ENCODE measurements at places on chromosomes 6 and 20.

- DNase-seq, result no peak
Observed at GRCh38 chr6:79250559-79250958, 16.1 kb upstream of the HMGN3 start.

- no peak for DNase-seq
Observed at GRCh38 chr6:11769811-11770545, 8.6 kb downstream of the ADTRP start.

DNA sequence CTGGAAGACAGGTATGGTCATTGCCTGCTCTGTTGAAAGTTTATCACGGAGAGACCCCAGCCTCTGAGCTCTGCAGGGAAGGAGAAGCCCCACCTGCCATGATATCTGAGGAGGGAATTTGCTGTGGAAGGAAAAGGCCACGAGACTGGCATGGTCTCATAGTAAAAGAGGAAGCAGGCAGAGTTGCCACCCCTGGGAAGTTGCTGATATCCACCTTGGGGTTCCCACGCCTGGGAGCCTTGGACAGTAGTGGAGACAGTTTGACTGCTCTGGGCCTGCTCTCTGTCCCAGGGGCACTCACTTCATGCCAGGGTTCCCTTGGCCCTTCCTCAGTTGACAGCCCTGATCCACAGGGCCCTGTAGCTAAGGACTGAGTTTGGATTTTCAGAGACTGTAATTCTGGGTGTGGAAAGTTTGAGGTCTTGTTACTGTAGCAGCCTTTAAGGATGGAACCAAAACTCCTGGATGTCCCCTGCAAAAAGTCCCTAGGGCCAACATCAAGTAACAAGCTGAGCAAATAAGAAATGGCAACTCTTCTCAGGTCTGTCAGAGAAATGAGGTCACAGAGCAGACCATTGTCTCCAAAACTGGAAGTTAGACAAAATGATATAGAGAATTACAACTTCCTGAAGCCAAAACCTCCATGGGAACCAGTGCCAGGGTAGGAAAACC lies 6.9 kb upstream of the SIRPB1 start:
- DNase-seq, result no peak

DNA sequence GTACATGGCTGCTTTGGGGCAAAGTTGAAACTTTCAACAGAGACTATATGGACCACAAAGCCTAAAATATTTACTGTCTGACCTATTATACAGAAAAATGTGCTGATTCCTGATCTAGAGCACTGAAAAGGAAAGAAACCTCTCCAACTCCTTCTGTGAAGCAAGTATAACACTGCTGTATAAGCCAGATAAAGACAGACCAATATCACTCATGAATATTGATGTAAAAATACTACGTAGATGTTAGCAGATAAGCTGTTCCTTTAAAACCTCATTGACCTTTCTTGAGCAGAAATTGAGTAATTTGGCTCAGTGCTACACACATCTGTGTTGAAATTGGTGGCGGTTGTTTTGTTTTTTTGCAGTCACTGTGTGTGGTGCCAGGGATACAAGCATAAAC lies 69.9 kb upstream of the HDAC2 start:
- no peak for DNase-seq

DNA sequence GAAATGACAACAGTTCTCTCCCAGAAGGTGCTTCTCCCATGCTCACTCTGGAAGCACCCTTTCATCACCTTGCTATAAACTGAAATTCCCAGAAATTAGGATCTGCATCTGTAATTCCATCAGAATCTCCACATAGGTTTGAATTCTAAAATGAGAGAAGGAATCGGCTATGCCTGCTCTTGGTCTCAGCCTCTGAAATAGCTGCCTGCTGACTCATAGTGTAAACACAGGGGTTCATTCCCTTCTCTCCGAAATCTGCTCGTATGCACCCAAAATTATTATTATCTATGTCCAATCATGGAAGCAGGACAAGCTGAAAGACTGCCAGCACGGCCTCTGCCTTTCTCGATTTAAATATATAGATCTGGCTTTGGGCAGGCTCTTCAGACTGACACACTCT lies 74.6 kb upstream of the TAB2 start:
- DNase-seq, result no peak

DNA sequence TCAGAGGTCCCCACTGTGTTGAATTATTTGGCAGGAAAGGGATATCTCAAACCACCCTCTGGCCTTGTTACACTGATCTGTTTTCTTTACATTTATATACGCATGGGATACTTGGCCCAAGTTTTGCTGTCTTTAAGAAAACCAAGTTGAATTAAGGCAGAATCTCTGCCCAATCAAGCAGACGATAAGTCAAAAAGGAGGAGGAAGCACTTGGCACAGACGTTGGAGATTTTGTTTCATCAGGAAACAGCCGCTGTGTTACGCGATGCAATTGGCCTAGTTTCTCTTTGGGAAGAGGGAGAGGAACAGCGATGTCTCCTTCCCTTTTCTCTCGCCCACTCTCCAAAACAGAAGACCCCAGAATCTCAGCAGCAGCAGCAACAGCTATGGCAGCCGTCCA lies 20.2 kb upstream of the NAA20 start:
- no peak for DNase-seq

DNA sequence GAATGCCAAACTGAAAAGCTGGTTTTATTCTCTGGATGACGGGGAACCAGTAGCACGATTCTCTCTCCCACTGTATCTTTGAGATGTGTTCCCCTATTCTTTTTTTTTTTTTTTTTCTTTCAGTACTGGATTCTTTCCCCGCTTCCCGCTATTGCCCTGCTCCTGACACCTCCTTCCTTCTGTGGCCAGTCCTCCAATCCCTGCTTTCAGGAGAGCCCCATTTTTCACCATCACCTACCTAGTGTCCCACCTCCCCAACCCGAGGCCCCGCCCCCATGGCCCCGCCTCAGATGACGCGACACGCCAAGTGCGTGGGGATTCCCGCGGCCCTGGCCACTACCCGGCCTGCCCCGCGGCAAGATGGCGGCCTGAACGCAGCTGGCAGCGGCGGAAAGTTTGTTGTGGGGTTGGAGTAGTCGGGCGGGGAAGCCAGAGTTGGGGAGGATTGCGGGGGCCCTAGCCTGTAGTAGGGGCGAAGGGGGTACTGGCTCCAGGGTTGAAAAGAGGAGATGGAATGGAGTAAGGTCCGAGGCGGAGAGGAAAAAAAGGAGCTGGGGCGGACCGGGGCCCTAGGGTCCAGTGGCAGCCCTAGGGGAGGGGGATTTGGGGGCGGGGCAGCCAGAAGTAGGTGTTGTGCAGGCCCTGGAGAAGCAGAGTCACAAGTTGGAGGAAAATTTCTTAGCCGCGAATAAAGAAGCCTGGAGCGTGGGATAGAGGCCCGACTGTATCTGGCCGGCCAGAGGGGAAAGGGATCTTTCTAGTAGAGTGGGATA lies at the start of gene TJAP1:
Gene TJAP1 (plus strand): TSS at position 336 of the 773 bp plus-strand sequence. CDS start 21,432 bp downstream, outside the sequence.
- peak; percentile 79 for DNase-seq

DNA sequence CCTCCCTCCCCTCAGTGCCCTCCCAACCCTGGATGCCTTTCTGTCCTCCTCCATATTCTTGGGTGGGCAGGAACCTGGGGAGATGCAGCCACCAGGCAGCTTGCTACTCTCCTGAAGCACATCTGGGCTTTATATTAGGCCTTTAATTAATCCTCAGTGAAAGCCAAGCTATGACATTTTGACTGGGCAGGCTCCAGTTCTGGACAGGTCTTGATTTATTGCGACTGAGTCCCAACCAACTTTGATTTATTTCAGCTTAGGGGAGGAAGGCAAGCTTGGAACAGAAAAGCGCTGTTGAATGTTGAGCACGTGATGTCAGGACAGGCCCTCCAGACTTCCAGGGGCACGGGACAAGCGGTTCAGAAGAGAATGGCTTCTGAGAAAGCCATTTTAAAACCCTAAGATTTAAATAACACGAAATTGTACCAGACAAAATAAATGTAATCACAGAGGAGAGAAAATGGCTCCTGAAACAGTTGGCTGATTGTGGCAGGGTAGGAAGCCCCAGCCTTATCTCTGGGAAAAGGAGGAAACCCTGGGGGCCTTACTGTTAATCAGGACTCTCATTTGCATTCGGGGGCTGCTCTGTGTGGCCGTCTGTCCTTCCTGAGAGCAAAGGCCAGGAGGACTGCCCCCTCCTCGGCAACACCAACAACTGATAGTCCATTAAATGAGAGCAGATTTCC lies 294.2 kb downstream of the FOXC1 start:
- peak; percentile 7 for DNase-seq

GRCh38 chr6:44224965-44225305 lies 1.5 kb downstream of the SLC29A1 start:
- no peak for DNase-seq

- no peak for DNase-seq
Observed at GRCh38 chr6:1608222-1609040, 1.3 kb upstream of the FOXC1 start.

GRCh38 chr6:105603788-105604586 lies 201.1 kb upstream of the PREP start:
- DNase-seq, result no peak

DNA sequence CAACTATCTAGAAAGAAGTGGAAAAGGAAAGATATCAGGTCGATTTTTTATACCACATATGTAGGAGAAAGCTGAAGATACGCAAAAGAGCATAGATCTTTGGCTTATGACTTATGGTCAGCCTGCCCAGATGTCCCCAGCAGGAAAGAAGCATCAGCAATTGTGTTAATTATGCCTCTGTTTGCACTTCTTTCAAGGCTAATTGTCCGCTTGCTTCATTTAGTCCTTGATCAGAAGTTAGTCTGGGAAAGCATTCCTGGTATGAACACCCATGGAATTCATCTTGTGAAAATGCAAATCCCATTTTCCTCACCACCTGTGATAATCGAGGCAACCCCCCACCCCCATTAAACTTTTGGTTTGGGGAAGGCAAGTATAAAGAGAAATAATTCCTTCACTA lies 62.8 kb downstream of the ATP9A start:
- DNase-seq, result no peak

DNA sequence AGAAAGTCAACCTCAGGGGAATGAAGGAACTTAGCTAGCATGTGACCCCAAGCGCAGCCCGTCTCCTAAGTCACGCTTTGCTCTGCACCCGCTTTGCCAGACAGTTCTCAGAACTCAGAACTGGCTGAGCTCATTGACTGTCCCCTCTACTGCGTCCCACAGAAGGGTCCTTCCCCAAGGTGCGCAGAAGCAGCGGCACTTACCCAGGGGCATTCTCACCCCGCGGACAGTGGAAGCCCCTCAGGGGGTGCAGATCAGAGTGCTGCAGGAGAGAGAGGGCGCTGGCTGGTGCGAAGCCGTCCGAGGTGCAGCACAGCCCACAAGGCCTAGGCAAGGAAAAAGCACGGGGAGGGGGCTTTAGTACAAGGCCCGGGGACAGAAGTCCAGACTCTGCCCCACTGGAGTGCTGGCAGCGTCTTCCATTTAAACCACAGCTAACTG lies 807 bp downstream of the SNHG17 start:
- DNase-seq, result peak; percentile 47
